ENCODE measurements at places on chromosomes 2 and 18.

DNA sequence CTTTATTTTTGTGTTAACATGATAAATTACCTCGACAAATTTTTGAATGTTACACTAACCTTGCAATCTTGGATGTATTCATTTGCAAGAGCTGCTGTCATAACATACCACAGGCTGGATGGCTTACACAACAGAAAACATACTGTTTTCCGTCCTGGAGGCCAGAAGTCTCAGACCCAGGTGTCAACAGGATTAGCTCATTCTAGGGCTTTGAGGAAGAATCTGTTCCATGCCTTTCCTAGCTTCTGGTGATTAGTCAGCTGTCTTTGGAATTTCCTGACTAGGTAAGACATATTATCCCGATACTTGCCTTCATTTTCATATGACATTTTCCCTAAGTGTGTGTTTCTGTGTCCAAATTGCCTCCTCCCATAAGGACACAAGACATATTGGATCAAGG is 188.6 kb upstream of the CDH19 start:
- DNase-seq = no peak

GRCh38 chr2:187526792-187527191 is 27.4 kb downstream of the TFPI start:
- DNase-seq = no peak

DNA sequence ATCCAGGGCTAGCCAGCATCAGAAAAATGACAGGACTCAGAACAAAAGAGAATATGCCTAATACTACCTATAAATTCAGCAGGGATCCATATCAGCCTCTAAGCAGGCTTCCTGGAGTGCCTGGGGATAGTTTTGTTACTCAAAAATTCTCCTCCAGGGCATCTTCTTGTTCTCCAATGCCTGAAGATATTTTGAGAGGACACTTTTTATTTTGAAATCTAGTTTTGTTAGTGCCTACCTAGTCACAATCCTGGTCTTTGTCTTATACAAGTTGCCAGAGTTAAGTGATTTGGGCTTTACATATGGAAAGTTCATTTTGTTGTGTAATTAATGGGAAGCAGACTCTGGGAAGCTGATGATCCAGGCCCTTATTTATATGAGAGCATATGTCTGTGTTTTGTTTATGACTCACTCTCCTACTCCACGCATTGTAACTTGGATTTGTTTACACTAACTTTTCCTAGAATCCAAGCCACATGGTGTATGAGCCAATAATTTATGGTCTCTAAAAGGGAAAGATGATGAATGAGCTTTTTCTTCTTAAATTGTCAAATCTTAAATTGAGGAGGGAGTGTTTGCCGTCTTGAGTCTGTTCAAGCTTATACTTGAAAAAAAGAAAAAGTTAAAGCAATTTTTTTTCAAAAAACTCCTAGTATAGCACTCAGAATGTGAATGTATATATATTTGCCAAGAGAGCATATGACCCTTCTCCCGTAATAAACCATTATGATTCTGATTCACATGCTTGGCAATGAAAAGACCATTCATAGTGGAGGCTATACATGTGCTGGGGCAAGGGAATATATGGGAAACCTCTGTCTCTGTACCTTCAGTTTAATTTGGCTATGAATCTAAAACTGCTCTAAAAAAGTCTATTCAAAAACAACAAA is 370.3 kb downstream of the SETBP1 start:
- no peak for DNase-seq

GRCh38 chr2:15942711-15943345 is 2.5 kb downstream of the MYCN start:
- no peak for DNase-seq

- DNase-seq = no peak
Measured at GRCh38 chr2:118351796-118352195, 263.5 kb downstream of the INSIG2 start.

- DNase-seq = no peak
Measured at GRCh38 chr18:23391156-23391555, 61.9 kb upstream of the RIOK3 start.

GRCh38 chr2:105134081-105134480 is 96.2 kb downstream of the MRPS9 start:
- DNase-seq = no peak

DNA sequence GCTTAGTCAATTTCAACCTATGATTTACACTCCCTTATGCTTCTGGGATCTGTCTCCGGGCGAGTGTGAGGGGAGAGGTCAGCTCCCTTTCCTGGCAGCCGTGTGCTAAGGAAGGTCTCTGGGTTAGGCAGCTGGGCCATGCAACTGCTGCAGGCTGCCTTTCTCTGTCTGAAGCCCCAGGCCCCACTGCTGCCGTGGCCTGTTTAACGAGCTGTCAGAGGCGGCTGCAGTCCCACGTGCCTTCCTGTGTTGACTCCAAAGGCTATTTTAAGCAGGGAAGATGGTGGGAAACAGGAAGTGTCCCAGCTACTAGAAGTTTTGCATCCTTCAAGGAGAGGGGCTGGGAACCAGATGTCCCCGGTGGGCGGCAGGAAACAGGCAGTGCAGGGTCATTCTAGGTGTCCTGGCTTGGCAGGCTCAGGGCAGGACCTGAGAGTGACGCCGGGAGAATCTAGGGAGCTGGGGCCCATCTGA is 186.4 kb downstream of the TNS1 start:
- no peak for DNase-seq

DNA sequence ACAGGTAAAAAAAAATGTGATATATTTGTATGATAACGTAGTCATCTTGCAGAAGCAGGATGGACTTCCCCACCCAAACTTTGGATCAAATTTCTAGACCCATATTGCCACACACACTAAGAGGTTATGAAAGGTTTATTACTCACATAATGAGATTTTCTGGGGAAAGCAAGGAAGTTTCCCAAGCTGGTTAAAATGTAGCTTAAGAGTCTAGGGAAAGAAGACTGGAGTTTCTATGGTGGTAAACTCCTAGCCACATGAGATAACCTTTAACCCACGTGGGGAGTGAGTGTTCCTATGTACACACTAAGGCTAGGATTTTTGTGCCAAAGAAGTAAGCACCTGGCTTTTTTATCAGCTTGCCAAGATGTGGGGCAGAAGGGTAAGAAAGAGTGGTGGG is 335.7 kb upstream of the UBE2E3 start:
- DNase-seq = no peak

DNA sequence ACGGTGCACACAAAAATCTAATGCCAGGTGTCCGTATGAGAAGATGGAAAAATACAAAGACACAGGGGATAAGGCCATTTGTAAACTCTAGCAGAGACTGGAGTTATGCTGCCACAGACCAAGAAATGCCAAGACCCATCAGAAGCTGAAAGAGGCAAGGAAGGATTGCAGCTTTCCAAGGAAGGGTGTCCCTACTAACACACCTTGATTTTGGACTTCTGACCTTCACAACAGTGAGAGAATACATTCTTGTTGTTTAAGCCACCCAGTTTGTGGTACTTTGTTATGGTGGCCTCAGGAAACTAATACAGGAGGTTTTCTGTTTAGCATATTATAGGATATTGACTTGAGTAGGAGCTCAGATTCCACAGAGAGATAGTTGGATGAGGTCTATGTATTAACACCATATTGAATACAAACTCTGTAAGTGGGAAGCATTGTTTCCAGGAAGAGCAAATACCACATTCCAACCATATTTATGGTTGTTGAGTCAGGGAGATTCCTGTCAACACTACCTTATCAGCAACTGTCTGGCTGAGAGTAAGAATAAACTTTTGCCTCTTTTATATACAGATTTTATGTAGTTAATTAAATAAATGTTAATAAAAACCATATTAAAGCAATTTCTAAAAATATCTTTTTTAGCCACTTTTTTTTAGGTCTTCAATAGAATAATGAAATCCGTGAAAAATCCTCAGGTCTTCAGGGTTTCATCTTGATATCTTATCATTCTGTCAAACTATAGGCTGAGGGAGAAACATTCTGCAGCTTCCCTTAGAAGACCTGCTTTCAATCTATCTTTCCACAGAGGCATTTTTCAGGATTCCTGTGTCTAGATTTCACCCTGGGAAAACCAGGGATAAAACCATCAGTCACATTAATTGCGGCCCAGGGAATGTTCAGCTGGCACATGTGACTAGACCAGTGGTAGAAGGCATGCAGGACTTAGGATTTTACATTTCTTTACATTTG is 35.4 kb upstream of the HNMT start:
- DNase-seq = no peak

- no peak for DNase-seq
Measured at GRCh38 chr2:43084699-43085091, 141.7 kb downstream of the ZFP36L2 start.

DNA sequence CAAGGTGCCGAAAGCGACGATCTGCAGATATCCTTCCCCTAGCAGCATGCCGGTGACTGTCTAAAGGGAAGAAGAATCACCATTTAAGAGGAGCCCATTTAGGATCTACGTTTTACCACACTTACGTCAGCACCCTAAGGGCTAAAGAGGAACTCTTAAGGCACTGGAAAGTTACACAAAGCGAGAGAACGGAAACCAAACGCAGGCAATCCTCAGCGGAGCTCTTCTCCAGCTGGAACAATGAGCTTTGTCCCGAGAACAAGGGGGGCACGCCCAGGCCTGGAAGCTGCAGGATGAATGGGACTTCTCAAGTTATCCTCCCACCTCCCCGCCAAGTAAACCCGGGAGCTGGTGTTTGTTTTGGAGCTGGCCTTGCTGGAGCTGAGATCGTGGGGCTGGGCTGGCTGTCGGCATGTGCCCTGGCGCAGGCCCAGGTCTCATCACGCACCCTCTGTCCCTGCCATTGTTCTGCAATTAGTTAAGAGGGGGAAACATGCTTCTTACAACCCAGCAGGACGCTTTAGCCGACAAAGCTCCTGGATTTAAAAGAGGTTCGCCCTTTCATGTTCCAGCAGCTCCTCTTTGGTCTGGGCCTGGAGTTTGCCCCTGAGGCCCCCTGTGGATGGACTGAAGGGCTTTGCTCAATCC is 36.4 kb downstream of the PXDN start:
- DNase-seq = no peak

- DNase-seq = peak; percentile 4
Measured at GRCh38 chr2:169001116-169001815, 29.9 kb downstream of the ABCB11 start.

DNA sequence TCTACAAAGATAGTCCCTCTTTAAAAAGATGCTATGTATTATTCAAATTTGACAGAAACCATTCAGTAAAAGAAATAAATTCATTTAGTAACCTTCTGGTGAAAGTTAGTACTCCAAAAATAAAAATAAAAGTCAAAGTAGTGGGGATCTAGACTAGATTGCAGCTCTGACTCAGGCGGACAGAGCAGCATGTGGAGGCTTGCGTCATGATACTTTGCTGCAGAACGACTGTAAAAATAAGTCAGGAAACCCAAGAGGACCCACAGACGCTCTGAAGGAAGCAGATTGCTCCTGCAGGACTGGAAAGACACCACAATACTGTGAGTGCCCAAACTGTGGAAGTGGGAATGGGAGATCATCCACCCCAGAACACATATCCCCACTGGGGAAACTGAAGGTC is 301.9 kb downstream of the RIT2 start:
- DNase-seq = no peak

DNA sequence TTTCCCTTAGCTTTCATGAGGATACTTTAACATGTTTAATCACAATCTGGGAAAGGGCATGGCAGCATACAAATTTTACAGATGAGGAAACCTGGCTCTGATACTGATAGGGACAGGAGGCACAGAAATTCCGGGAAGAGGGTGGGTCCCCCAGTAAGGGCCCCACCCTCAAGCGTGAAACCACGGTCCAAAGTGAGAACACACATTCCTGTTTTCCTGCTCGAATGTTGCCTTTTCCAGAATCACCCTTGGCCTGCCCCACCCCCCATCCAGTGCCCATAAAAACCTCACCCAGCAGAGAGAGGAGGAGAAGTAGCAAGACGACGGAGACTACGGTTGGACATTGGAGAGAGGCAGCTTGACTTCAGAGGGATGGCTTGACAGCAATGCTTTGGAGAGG is 98.2 kb downstream of the HIBCH start:
- DNase-seq = no peak

DNA sequence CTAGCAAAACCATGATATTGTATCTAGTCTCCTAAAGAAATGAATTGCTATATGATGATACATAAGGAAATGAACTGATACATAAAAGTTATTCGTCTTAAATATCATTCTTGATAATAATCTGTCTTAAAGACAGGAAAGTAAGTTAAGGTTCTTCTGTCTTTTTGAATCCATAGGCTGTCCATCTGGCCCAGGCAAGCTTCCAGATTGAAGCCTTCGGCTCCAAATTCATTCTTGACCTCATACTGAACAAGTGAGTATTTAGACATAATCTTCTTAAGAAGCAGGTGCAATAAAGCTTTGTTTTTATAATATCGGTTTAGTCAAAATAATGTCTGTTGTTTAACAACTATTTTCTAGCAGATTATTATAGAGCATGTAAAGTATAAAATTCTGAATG is 37.7 kb downstream of the ADAM23 start:
- no peak for DNase-seq

GRCh38 chr2:195700480-195700879 is 43.5 kb downstream of the SLC39A10 start:
- DNase-seq = no peak

Data from stimulated activated CD4-positive, alpha-beta T cell treated with anti-CD3 and anti-CD28 coated beads, Interleukin-1b, Interleukin-23, amount 100 ng/mL, for 48 hours (primary cell).